ENCODE measurements at places on chromosomes 1 and 21.
A peak's percentile ranks its signal among the peaks of the same experiment; 100 is the strongest.

GRCh38 chr1:42380586-42381279 is at the start of gene RIMKLA:
Gene RIMKLA, plus strand, starts transcription at chr1:42380792. Its CDS starts 143 bp downstream, at chr1:42380935.
- peak; percentile 63 for DNase-seq
- H3K4me1 ChIP-seq: no peaks in the 10 kb centered on the region
- peaks cover 49% of the 10 kb centered on the region for H3K27me3 ChIP-seq
- peak within 1 kb of the TSS; percentile 73 for H3K4me3 ChIP-seq

DNA sequence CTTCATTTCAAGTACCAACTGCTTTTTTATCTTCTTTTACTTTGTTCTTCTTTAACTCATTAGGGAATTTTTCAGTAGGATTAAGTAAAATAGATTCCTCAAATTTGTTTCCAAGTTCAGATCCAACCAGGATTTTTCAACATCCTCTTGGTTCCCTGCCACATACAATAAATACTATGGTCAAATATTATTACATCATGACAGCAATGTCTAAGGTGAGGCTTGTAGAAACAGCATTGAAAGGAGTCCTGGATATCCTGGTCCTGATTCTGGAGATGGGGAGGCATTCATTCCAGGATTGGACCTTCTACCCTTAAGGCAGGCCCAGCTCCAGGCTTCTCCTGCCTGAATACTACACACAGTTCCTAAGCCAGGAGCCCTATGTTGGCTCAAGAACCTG is 80.2 kb upstream of the F3 start:
- no peaks in the 10 kb centered on the region for H3K4me1 ChIP-seq
- no peaks in the 10 kb centered on the region for H3K27me3 ChIP-seq
- H3K4me3 ChIP-seq: no peak overlapping the region
- no peaks in the 10 kb centered on the region for H3K36me3 ChIP-seq
- no peak for DNase-seq

DNA sequence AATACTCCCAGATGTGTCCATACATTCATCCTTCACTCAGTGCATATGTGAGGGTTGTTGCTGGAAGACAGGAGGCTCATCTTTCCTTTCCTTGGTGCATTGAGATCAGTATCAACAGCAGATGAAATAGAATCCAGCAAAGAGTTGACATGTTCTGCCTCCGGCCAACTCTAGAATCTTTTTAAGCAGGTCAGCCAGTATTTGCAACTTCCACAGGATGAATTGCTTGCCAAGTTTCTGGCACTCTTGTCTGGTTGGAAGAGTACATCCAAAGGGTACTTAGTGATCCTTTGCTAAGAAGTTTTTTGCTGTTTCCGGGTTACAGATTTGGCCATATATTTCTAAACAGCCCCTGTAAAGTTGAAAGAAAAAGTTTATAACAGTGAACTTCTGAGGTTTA is 21.1 kb downstream of the SYNC start:
- DNase-seq: no peak
- no peak overlapping the region for H3K4me3 ChIP-seq
- H3K36me3 ChIP-seq: peaks cover 8% of the 10 kb centered on the region

DNA sequence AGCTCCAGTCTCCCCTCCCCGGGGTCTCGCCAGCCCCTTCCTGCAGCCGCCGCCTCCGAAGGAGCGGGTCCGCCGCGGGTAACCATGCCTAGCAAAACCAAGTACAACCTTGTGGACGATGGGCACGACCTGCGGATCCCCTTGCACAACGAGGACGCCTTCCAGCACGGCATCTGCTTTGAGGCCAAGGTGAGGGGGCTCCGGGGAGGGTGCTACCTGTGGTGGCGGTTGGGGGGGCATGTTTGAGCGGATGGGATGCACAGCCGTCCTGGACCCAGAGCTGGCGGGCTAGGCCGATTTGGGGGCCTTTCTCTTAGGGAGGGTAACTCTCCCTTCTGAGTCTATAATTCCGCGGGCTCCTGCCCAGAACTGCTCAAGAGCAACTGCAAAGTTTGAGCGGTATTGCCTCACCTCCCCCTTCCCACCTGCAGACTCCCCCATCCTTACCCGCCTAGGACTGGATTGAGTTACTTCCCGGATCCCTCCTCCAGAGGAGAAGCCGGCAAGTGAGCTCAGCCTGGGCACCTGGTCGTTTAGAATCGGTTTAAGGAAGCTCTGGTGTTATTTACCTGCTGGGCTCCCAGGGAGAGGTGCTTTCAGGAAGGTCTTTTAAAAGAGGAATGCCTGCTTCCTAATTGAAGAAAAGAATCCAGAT is 730 bp downstream of the NOS1AP start:
- no peak for DNase-seq
- H3K36me3 ChIP-seq: no peaks in the 10 kb centered on the region
- H3K27ac ChIP-seq: no peak overlapping the region
- peaks cover 8% of the 10 kb centered on the region for H3K4me1 ChIP-seq
- H3K27me3 ChIP-seq: peaks cover 52% of the 10 kb centered on the region

GRCh38 chr21:45441431-45442255 is 36.7 kb downstream of the COL18A1 start:
- H3K4me1 ChIP-seq: peaks cover 13% of the 10 kb centered on the region
- no peak for DNase-seq
- H3K27ac ChIP-seq: no peak overlapping the region
- H3K36me3 ChIP-seq: peaks cover 3% of the 10 kb centered on the region
- H3K4me3 ChIP-seq: no peak overlapping the region

Measured in activated T-cell treated with anti-CD3 and anti-CD28 coated beads, Interleukin-2, amount 50 U/mL, for 72 hours (primary cell).